IMR-90 (cell line): ENCODE measurements at places on chromosomes 1 and 21. TPM values are rescaled to one million over a fixed set of nuclear protein-coding genes. Genes with fewer than 3 reads are reported as not detected.

GRCh38 chr1:91697416-91697815 lies 188.5 kb downstream of the TGFBR3 start:
- H3K4me1 ChIP-seq, result peaks cover 17% of the 10 kb centered on the region
- H3K4me3 ChIP-seq, result no peak overlapping the region
- peak overlapping the region; percentile 20; the same call in 1 of the 2 replicates for H3K27ac ChIP-seq
- H3K36me3 ChIP-seq, result peaks cover 5% of the 10 kb centered on the region; the same call in 1 of the 2 replicates
- DNase-seq, result no peak

- no peaks in the 10 kb centered on the region for H3K4me1 ChIP-seq
- H3K4me3 ChIP-seq, result no peak overlapping the region
- H3K27me3 ChIP-seq, result no peaks in the 10 kb centered on the region
These were observed 64.3 kb downstream of the FASLG start for GRCh38 chr1:172723251-172723650.

The FAM151A gene
- not detected in 2 replicates for total RNA-seq

DNA sequence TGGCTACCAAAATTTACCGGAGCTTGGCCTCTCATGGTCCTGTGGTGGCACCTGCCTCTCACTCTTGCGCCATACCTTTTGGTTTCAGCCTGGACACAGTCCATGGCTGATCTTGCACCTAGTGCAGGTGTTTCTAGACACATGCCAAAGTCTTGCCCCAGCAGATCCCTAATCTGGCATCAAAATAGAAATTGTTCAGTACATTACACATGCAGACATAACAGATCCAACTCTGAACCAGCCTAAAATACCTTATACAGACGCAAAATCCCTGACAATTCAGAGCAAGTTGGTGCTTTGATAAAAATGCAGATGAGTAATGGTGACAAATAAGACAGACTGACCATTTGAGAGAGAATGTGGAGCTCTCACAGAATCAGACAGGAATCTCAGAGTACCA lies 44.1 kb downstream of the NGF start:
- H3K27me3 ChIP-seq, result no peaks in the 10 kb centered on the region
- H3K27ac ChIP-seq, result no peak overlapping the region
- DNase-seq, result no peak
- no peaks in the 10 kb centered on the region; the same call in 1 of the 2 replicates for H3K36me3 ChIP-seq

DNA sequence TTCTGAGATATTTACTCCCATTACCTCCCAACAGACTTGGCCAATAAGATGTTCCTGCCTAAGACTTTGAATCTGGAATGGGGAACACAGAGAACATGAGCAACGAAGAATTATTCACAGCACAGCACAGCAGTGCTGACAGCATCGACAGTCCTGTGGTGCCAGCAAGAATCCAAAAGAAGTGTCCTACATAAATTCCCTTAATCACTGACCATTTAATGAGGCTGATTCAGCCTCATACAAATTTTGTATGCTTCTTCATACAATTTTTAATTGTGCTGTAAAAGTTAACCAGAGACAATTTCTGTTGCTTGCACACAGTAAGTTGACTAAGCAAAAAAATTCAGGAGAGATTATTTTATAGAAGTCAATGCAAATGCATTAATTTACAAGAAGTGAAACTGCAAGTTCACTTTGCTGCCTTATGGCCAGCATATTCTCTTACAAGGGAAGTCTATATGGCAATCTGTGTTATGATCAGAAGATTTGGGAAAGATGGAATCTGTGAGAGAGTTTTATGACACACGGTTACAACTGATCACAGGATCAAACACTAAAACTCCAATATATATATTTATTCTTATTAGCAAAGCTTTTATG lies 855.9 kb downstream of the LTN1 start:
- no peak overlapping the region for H3K27ac ChIP-seq
- H3K4me1 ChIP-seq, result peaks cover 2% of the 10 kb centered on the region; the same call in 1 of the 2 replicates
- H3K36me3 ChIP-seq, result no peaks in the 10 kb centered on the region
- H3K27me3 ChIP-seq, result no peaks in the 10 kb centered on the region
- DNase-seq, result no peak

GRCh38 chr1:3127738-3128137 lies 58.7 kb downstream of the PRDM16 start:
- no peaks in the 10 kb centered on the region for H3K27me3 ChIP-seq
- DNase-seq, result no peak
- H3K27ac ChIP-seq, result no peak overlapping the region
- no peaks in the 10 kb centered on the region for H3K4me1 ChIP-seq
- H3K4me3 ChIP-seq, result no peak overlapping the region

The C8B gene
- not detected in 2 replicates for total RNA-seq

The ZBTB7B gene
- 7.2 and 7.7 TPM in 2 replicates for total RNA-seq

The KLHDC8A gene
- total RNA-seq, result not detected in 2 replicates

The NID1 gene
- total RNA-seq, result 21.9 and 23.9 TPM in 2 replicates

GRCh38 chr1:211703812-211704537 lies 28.6 kb upstream of the NEK2 start:
- peaks cover 3% of the 10 kb centered on the region; the same call in 1 of the 2 replicates for H3K4me1 ChIP-seq
- no peak overlapping the region for H3K27ac ChIP-seq
- no peaks in the 10 kb centered on the region for H3K36me3 ChIP-seq
- DNase-seq, result no peak
- H3K4me3 ChIP-seq, result no peak overlapping the region

- no peaks in the 10 kb centered on the region for H3K27me3 ChIP-seq
- no peaks in the 10 kb centered on the region for H3K36me3 ChIP-seq
- DNase-seq, result no peak
- no peaks in the 10 kb centered on the region for H3K4me1 ChIP-seq
These were observed 796.7 kb upstream of the ADGRL2 start for GRCh38 chr1:81004011-81004410.

- H3K36me3 ChIP-seq, result no peaks in the 10 kb centered on the region
- no peak overlapping the region for H3K27ac ChIP-seq
- H3K4me3 ChIP-seq, result no peak overlapping the region
- DNase-seq, result no peak
- no peaks in the 10 kb centered on the region for H3K4me1 ChIP-seq
These were observed 376.3 kb downstream of the AMY1C start for GRCh38 chr1:104125970-104126369.

GRCh38 chr1:229461032-229461668 lies 27.3 kb upstream of the ACTA1 start:
- no peak overlapping the region for H3K4me3 ChIP-seq
- DNase-seq, result no peak
- H3K36me3 ChIP-seq, result peaks cover 29% of the 10 kb centered on the region

The TNFRSF9 gene
- total RNA-seq, result 0.56 and 0.72 TPM in 2 replicates

The THEM5 gene
- total RNA-seq, result not detected in 2 replicates
